ENCODE measurements at places on chromosomes 13 and 19.

- no peak overlapping the region for H3K4me3 ChIP-seq
- no peaks in the 10 kb centered on the region for H3K4me1 ChIP-seq
- H3K27ac ChIP-seq = no peak overlapping the region
- no peak for DNase-seq
- H3K36me3 ChIP-seq = no peaks in the 10 kb centered on the region
These were observed 5.1 kb upstream of the COMP start for GRCh38 chr19:18796239-18796638.

DNA sequence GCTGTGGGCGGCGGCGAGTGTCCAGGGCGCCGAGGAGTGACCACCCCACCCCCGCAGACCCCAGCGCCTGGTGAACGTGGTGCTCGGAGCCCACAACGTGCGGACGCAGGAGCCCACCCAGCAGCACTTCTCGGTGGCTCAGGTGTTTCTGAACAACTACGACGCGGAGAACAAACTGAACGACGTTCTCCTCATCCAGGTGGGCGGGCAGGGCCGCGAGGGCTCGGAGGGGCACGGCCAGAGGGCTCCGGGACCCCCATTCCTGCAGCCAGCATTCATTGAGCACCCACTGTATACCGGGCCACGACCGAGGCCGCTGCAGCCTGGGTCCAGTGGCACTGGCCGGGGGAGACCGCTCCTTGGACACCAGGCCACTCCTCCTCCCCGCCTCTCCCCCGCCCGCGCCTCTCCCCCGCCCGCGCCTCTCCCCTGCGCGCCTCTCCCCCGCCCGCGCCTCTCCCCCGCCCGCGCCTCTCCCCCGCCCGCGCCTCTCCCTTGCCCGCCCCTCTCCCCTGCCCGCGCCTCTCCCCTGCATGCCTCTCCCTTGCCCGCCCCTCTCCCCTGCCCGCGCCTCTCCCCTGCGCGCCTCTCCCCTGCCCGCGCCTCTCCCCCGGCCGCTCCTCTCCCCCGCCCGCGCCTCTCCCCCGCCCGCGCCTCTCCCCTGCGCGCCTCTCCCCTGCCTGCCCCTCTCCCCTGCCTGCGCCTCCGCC is 3.2 kb downstream of the PRTN3 start:
- peaks cover 47% of the 10 kb centered on the region for H3K27me3 ChIP-seq
- peaks cover 4% of the 10 kb centered on the region for H3K36me3 ChIP-seq
- peaks cover 5% of the 10 kb centered on the region for H3K4me1 ChIP-seq
- H3K4me3 ChIP-seq = no peak overlapping the region
- no peak for DNase-seq
- no peak overlapping the region for H3K27ac ChIP-seq

DNA sequence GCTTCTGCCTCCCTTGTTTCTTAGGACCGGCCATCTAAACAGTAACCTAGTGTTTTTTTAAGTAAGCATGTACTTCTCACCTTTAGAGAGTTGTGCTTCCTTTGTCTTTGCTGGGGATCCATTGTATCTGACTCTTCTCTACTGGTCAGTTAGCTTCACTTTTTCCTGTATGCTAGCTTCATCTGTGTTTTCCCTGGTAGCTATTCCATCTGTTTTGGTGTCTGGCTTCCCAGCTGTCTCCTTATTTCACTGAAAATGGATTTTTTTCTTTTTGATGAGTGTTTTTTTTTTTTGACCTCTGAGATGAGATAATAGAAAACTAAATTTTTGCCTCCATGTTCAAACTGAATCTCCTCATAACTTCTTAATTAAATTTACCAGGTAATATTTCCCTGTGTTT is 637.0 kb upstream of the SLC10A2 start:
- H3K27me3 ChIP-seq = no peaks in the 10 kb centered on the region
- no peak for DNase-seq
- H3K36me3 ChIP-seq = no peaks in the 10 kb centered on the region
- H3K27ac ChIP-seq = no peak overlapping the region
- H3K4me3 ChIP-seq = no peak overlapping the region

GRCh38 chr19:12995596-12996405 is 526 bp downstream of the NFIX start:
- H3K4me1 ChIP-seq = peaks cover 7% of the 10 kb centered on the region
- peaks cover 14% of the 10 kb centered on the region for H3K27me3 ChIP-seq
- no peak overlapping the region for H3K27ac ChIP-seq
- no peaks in the 10 kb centered on the region for H3K36me3 ChIP-seq
- peak overlapping the region; percentile 91 for H3K4me3 ChIP-seq

DNA sequence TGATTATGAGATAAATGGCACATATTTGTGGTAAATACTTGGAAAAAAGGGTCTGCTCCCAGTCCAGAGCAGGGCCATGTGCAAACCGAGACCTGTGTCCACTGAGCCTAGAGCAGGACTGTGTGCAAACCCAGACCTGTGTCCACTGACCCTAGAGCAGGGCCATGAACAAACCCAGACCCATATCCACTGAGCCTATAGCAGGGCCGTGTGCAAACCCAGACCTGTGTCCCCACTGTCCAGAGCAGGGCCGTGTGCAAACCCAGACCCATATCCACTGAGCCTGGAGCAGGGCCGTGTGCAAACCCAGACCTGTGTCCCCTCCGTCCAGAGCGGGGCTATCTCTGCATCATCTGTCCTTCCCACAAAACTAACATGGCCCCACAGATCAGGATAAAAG is 136.0 kb downstream of the ATP11A start:
- peaks cover 7% of the 10 kb centered on the region for H3K36me3 ChIP-seq
- no peaks in the 10 kb centered on the region for H3K27me3 ChIP-seq
- DNase-seq = no peak

DNA sequence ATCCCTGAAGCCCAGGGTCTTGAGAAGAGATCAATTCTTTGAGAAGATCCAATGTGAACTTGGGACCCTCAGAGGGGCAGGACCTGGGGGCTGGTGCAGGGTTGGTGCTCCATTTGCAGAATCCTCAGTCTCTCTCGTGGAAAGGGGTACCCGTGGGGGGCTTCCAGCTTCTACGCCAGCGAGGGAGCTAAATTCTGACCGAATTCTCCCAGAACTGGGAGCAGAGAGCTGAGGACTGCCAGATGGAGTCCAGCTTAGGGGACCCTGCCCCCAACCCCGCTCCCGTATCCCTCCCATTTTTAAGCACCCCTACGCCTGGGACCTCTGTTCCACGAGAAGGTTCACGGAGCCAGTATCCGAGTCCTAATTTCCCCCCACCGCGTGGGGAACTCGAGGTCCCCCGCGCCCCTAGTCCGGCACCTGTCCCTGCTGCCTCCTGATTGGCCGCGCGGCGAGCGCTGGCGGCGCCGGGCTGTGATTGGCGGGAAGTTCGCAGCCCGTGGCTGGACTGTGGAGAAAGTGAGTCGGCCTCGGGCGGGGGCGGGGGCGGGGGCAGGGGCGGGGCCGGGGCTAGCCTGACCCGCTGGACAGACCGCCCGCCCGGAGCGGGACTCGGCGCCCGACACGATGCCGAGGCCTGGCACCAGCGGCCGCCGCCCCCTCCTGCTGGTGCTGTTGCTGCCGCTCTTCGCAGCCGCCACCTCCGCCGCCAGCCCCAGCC is 4.4 kb upstream of the LTBP4 start:
- peak overlapping the region; percentile 49 for H3K4me3 ChIP-seq
- H3K36me3 ChIP-seq = no peaks in the 10 kb centered on the region
- no peak overlapping the region for H3K27ac ChIP-seq
- H3K27me3 ChIP-seq = peaks cover 35% of the 10 kb centered on the region
- H3K4me1 ChIP-seq = peaks cover 42% of the 10 kb centered on the region
- DNase-seq = no peak
